Stimulated activated CD8-positive, alpha-beta memory T cell treated with anti-CD3 and anti-CD28 coated beads, Interleukin-4, amount 100 ng/mL, for 1 hour (primary cell): ENCODE measurements at places on chromosomes 4 and X.

GRCh38 chr4:7156761-7157488 is 35.4 kb upstream of the SORCS2 start:
- DNase-seq, result no peak

- no peak for DNase-seq
These were observed 999.5 kb upstream of the PABPC4L start for GRCh38 chr4:135201081-135201480.

GRCh38 chr4:112951362-112952312 is 97.8 kb upstream of the ANK2 start:
- no peak for DNase-seq

GRCh38 chr4:154998284-154998683 is 210.2 kb upstream of the NPY2R start:
- DNase-seq, result no peak

DNA sequence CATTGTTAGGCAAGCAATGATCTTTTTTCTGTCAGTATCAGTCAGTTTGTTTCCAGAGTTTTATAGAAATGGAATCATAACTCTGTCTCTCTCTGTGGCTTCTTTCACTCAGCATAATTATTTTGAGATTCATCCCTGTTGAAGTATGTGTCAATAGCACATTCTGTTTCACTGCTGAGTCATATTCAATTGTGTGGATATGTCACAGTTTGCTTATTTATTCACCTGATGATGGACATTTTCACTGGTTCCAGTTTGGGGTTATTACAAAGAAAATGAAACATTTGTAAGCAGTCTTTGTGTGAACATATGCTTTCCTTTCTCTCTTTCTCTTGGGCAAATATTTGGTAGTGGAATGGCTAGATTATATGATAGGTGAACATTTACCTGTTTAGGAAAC is 10.2 kb upstream of the ZNF718 start:
- no peak for DNase-seq
